ENCODE measurements at places on chromosomes 6 and 20.

GRCh38 chr6:135176464-135176863 lies 4.6 kb upstream of the MYB start:
- DNase-seq: no peak
- no peak overlapping the region for H3K4me3 ChIP-seq
- no peaks in the 10 kb centered on the region for H3K4me1 ChIP-seq
- no peaks in the 10 kb centered on the region for H3K27me3 ChIP-seq
- H3K36me3 ChIP-seq: no peaks in the 10 kb centered on the region

DNA sequence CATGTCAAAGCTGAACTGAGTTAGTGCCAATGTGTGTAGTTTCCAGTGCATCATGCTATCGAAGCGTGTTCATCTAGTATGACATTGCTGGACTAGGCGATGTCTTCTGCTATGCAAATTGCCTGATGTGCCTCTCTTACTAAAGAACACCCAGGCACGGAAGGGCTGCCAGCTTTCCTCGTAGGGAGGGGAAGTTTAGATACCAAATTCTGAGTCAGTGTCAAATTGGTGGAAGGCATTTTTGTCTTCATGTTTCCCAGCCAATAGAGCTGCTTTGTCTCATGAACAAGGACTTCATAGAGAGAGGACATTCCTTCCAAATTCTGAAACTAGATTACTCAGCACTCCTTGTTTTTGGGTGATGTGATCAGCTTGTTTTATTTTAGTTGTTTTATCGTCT lies 320.1 kb downstream of the BTBD3 start:
- no peaks in the 10 kb centered on the region for H3K27me3 ChIP-seq
- H3K27ac ChIP-seq: no peak overlapping the region
- H3K4me3 ChIP-seq: no peak overlapping the region
- DNase-seq: no peak

DNA sequence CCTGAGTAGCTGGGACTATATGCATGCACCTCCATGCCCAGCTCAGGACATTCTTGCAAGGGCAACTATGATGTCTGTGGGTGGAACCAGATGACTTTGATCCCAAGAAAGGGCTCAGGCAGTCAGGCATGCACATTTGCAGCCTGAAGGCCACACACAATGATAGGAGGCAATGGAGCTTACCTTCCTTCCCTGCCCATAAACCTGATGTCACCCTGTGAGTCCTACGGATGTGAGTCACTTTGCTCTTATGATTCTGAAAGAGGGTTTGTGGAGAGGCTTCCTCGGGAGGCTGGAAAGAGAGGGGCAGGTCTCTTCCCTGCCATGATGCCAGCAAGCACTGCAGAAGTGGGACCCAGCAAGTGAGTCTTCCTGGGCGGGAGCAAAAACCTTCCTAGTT lies 202.4 kb downstream of the LY86 start:
- H3K4me1 ChIP-seq: no peaks in the 10 kb centered on the region
- no peak overlapping the region for H3K27ac ChIP-seq
- H3K27me3 ChIP-seq: no peaks in the 10 kb centered on the region
- DNase-seq: no peak

DNA sequence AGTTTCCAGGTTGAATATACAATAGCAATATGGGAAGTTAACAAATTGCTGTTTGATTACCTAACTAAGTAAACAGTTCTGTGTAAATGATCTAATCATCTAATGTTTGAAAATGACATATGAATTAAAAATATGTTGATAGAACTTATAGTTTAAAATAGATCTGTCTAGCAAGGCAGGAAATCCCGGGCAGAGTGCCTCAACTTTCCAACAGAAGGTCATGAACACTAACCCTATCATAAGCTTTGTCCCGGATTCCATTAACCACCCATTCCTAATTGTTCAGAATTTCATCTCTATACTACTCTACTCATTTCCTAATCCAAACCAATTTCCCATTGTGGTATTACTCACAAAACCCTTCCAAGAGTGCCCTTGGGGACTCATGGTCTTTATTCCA lies 10.2 kb downstream of the TAAR1 start:
- no peaks in the 10 kb centered on the region for H3K36me3 ChIP-seq
- H3K27ac ChIP-seq: no peak overlapping the region
- H3K27me3 ChIP-seq: no peaks in the 10 kb centered on the region
- DNase-seq: no peak

DNA sequence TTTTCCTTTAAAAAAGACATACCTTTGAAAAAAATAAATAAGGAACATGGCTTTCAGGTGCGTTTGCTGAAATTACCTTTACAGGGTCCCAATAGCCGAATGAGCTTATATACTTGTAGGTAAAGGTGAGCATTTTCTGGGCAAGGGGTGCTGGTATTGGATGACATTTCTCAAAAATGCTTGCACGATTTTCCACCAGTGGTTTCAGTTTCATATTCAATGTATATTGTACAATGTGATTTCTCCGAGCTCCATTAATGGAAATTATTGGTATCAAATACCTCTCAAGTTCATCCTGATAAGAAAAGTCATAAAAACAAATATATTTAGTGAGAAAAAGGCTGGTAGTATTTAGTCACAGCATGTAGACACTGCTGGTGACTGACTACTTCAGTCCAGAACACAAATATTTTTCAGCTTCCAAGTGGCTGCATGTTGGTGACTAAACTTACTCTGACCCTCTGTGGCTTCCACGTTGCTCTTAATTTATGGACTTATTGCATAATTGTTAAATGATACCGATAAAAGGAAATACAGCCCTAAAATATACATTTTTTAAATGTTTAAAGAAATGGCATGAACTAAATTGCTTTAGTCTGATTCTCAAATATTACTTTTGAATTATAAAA lies 32.9 kb upstream of the ZBTB24 start:
- no peak overlapping the region for H3K27ac ChIP-seq
- no peak for DNase-seq
- H3K4me3 ChIP-seq: no peak overlapping the region
- no peaks in the 10 kb centered on the region for H3K27me3 ChIP-seq

GRCh38 chr20:60123652-60124051 lies 165.4 kb downstream of the CDH26 start:
- no peak for DNase-seq
- no peak overlapping the region for H3K4me3 ChIP-seq
- H3K27me3 ChIP-seq: no peaks in the 10 kb centered on the region
- H3K27ac ChIP-seq: no peak overlapping the region

DNA sequence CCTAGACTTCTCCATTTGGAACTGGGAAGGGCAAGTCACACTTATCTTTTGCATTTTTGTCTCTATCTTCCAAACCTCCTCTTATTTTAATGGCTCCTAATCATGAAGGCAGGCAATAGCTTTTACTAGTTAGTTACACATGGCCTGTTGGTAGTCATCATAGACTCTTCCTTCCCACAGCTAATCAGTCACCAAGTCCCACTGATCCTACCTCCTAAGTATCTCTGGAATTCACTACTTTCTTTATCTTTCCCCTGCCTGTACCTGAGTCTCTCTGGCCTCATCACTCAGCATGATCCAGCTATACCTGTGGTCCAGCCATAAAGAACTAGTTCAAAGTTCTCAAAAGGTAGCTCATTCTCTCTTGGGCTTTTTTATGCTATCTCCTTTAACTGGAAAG lies 18.8 kb downstream of the TMX4 start:
- H3K4me3 ChIP-seq: no peak overlapping the region
- no peaks in the 10 kb centered on the region for H3K27me3 ChIP-seq
- no peak for DNase-seq
- H3K27ac ChIP-seq: no peak overlapping the region
- H3K4me1 ChIP-seq: no peaks in the 10 kb centered on the region

DNA sequence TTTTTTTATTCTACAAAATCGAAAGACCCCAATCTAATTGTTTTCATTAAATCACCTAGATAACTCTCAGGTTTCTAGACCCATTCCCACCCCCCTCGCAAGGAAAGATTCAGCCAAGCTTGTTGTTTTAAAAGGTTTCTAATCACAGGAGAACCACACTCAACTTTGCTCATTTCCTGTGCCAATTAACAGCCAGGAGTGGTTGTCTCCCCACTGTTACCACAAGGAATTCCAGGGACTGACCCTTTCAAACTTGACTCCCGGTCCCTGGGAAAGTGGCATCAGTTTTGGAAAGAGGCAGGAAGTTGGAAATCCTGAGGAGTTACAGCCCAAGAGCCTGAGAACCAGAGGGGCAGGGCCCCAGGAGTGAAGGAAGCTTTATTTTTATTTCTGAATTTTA lies 561.3 kb upstream of the JAG1 start:
- no peaks in the 10 kb centered on the region for H3K27me3 ChIP-seq
- no peaks in the 10 kb centered on the region for H3K36me3 ChIP-seq
- no peak overlapping the region for H3K4me3 ChIP-seq
- DNase-seq: no peak
- H3K27ac ChIP-seq: no peak overlapping the region

GRCh38 chr20:61643656-61644377 lies 391.8 kb downstream of the CDH4 start:
- DNase-seq: no peak

GRCh38 chr6:32882879-32883250 lies 28.9 kb downstream of the PSMB9 start:
- H3K4me3 ChIP-seq: no peak overlapping the region
- H3K27me3 ChIP-seq: no peaks in the 10 kb centered on the region
- H3K4me1 ChIP-seq: no peaks in the 10 kb centered on the region
- no peaks in the 10 kb centered on the region for H3K36me3 ChIP-seq
- DNase-seq: no peak
- H3K27ac ChIP-seq: no peak overlapping the region

DNA sequence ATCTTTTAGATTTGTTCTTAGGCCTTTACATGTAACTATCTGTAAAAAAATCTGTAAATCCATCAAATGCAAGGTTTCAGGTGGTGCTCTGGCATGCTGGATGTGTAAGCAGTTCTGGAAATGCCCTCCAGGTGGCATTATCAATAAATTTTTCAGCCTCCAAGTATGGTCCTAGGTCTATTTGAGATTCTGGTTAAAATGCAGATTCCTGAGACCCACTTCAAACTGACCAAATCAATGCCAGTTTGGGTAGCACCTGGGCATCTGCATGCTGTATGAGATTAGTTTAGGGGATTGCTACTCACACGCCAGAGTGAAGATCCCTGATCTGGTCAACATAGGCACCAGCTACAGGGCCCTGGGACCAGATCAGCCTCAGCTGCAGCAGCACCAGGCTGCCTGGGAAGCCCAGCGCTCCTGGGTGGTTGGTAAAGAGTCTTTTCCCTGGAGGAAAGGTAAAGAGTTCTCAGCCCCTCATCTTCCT lies 507.3 kb upstream of the CITED2 start:
- H3K4me3 ChIP-seq: no peak overlapping the region
- H3K27me3 ChIP-seq: no peaks in the 10 kb centered on the region
- DNase-seq: peak; percentile 41
- peaks cover 2% of the 10 kb centered on the region for H3K4me1 ChIP-seq
- H3K27ac ChIP-seq: no peak overlapping the region

DNA sequence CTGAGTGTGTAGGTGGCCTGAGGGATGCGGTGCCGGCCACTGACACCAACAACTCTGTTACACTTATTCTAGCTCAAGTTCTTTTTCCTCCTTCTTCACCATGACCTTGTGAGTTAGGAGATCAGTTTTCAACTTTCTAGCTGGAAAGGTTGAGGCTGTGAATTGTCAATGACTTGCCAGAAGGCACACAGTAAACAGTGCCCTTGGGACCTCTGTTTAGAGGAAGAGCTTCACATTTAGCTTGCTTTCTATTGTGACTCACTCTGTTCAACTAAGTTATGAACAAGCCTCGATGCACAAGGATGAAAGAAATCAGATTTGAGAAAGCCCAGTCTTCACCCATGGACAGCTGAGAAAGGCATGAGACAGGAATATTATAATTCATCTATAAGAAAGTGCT lies 455.6 kb downstream of the MAFB start:
- no peak for DNase-seq
- H3K36me3 ChIP-seq: no peaks in the 10 kb centered on the region
- H3K4me1 ChIP-seq: no peaks in the 10 kb centered on the region
- no peaks in the 10 kb centered on the region for H3K27me3 ChIP-seq
- H3K4me3 ChIP-seq: no peak overlapping the region

- H3K4me1 ChIP-seq: no peaks in the 10 kb centered on the region
- no peak for DNase-seq
- H3K4me3 ChIP-seq: no peak overlapping the region
- H3K36me3 ChIP-seq: peaks cover 13% of the 10 kb centered on the region
- no peak overlapping the region for H3K27ac ChIP-seq
- H3K27me3 ChIP-seq: no peaks in the 10 kb centered on the region
Observed at GRCh38 chr20:31943052-31943471, 8.8 kb downstream of the PDRG1 start.

GRCh38 chr6:76264468-76264867 lies 192.0 kb upstream of the IMPG1 start:
- H3K27ac ChIP-seq: no peak overlapping the region
- no peaks in the 10 kb centered on the region for H3K36me3 ChIP-seq
- H3K4me3 ChIP-seq: no peak overlapping the region

DNA sequence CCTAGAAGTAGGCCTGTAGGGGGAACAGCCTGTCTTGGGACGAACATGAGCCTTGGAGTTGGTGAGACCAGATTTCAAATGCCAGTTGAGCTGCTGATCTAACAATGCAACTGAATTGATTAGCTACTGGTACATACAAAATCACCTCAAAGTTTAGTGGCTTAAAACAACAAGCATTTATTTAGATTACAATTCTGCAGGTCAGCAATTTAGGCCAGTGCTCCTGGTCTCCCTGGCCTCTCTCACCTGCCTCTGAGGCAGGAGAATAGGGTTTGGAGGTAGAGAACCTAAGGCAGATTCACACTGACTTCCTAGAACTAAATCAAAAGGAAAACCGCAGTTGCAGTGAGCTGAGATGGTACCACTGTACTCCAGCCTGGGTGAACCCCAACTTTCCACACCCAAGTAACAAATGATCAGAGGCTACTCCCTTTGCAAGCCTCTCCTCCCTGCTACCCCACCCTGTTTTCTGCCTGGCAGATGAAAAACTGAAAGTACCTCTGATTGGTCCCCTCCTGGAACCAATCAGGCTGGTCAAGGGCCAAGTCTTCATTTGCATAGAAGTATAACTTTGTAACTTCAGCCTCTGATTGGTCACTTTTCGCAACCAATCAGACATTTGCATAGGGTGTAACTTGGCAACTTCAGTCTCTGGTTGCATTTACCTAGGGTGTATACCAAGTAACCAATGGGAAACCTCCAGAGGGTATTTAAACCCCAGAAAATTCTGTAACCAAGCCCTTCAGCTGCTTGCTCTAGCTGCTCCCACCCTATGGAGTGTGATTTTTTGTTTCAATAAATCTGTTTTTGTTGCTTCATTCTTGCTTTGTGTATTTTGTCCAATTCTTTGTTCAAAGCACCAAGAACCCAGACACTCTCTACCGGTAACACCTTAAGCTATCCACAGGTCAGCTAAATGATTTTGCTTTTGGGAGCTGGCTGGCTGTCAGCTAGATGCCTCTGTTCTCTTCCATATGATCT lies 8.1 kb upstream of the UBR2 start:
- no peaks in the 10 kb centered on the region for H3K27me3 ChIP-seq
- no peak for DNase-seq
- H3K36me3 ChIP-seq: no peaks in the 10 kb centered on the region
- H3K4me1 ChIP-seq: no peaks in the 10 kb centered on the region
- H3K4me3 ChIP-seq: no peak overlapping the region
- H3K27ac ChIP-seq: no peak overlapping the region

- H3K27ac ChIP-seq: no peak overlapping the region
- no peaks in the 10 kb centered on the region for H3K4me1 ChIP-seq
- H3K36me3 ChIP-seq: no peaks in the 10 kb centered on the region
- H3K4me3 ChIP-seq: no peak overlapping the region
- H3K27me3 ChIP-seq: no peaks in the 10 kb centered on the region
Observed at GRCh38 chr6:50925981-50926380, 107.3 kb downstream of the TFAP2B start.

DNA sequence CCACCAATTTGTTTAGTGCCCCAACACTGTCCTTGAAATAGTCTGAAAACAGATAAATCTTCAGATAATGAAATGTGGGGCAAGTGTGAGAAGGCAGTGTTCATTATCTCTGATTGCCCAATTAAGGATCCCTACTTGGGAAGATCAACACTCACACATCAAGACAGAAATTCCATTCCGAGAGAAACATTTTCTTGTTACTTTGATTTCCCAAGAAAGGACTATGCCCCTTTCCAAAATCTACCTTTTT lies 16.2 kb downstream of the HMGN4 start:
- no peaks in the 10 kb centered on the region for H3K4me1 ChIP-seq
- no peak for DNase-seq
- H3K4me3 ChIP-seq: peak overlapping the region; percentile 99
- no peak overlapping the region for H3K27ac ChIP-seq

Data from iPS DF 6.9 (cell line).